ENCODE measurements at places on chromosomes 3 and 15. TPM values are rescaled to one million over a fixed set of nuclear protein-coding genes. Genes with fewer than 3 reads are reported as not detected.

- DNase-seq: no peak
These were observed 252.7 kb downstream of the NR1D2 start for GRCh38 chr3:24197809-24198208.

- DNase-seq: no peak
These were observed 28.6 kb upstream of the VGLL4 start for GRCh38 chr3:11672363-11672762.

DNA sequence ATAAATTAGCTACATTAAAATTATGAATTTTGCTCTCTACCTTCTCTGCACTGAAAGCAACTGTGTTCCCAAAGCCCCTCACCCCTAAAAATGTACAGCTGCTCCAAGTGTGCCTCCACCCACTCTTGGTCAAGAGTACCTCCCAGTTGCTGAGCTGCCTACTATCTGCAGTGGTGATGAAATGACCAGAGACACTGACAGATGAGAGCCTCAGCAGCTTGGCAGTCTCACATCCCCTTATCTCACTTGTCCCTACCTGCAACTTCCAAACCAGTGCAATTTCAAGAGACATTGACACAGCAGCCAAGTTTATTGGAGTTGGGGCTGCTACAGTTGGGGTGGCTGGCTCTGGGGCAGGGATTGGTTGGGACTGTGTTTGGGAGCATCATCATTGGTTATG, 52.2 kb upstream of the COL6A5 start:
- DNase-seq: no peak

DNA sequence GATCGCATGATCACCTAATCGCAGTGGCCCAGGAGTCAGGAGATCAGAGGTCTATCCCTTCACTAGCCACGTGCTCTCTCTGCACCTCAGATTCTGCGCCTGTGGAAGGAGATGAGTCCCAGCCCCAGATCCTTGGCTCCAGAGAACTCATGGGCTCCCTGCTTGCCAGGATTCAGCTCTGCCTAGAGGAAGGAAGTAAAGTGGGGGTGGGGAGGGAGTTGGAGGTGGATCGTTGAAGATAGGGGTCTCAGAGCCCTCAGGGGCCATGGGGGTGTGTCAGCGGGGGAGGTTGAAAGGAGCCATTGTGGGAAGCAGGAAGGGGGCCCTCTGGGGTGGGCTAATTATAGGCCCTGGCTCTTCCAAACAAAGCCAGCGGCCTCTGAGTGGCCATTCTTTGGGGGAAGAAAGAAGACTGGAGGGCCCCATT, 11.3 kb upstream of the STRA6 start:
- no peak for DNase-seq

DNA sequence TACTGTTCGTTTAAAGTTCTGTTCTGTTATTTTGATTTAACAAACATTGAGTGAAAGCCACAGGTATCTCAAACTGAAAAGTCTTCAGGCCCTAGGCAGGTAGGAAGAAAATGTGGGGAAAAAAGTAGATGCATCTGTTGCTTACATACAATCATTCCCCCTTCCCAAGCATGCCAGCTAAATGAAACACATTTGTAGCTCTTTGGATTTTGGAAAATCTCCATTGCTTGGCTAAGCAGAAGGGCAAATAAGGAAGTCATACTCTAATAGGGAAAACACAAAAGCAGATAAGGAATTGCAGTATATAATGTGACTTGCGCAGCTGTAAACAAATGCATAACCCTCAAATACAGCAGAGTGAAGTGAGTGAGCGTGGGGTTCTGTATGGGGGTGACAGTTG, 375.9 kb downstream of the FGF12 start:
- DNase-seq: no peak

- no peak for DNase-seq
These were observed 139.1 kb upstream of the TPM1 start for GRCh38 chr15:62903437-62903836.

DNA sequence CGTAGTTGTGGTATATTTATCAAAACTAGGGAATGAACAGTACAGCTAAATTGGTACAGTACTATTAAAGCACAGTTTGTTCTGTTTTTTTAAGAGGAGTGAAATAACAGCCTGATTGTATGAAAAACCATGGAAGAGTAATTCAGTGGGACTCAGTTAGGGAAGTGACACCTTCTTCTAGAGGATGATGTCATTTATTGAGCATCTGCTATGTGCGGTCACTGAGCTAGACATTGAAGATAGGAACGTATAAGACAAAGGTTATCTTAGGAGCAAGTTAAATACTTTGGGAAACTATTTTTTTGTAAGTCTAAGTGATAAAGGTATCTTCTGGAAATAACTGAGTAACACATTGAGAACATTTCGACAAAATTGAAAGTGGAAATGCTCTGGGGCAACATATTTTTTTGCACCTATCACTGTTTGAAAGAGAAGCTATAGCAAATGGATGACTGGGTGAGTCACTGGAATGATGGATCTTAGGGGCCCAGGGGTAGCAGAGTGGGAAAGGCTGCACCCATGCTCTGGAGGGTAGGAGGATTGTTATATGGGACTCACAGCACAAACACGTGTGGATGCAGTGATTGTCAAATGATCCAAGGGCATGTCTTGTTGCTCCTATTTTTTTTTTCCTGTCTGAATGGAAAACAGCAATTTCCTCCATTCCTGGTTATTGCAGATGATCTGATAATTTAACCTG, 43.0 kb downstream of the OXNAD1 start:
- no peak for DNase-seq

DNA sequence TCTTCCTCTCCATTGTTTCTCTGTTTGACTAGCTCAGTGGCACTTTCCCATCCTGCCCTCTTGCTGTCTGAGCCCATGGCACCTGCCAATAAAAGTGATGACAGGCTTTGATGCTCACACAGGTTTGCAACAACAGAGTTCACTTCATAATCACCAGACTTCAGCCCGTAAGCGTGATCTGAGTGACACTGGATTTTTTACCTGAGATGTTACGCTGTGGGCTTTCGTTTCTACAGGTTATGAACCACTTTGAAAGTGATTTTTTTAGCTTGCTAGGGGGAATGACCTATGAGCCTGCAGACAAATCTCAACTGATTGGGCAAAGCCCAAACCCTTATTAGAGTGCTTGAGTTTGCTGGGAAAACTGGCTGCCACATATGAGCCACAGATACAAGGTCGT, 173.9 kb upstream of the ICE2 start:
- DNase-seq: no peak

GRCh38 chr3:190865828-190866227, 3.3 kb upstream of the GMNC start:
- DNase-seq: no peak

DNA sequence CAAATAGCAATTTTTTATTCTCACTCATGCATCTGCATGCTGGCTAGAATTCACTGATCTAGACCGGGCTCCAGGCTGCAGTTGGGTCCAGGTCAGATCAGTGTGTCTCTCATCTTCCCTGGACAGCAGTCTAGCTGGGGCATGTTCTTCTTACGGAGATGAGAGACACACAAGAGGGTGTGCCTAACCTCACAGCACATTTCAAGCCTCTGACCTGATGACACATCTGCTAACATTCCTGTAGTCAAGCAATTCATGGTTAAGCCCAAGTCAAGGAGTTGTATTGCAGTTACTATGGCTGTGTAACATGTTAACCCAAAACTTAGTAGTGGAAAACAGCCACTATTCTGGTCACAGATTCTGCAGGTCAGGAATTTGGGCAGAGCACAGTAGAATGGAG, 13.1 kb downstream of the BSN start:
- no peak for DNase-seq

- DNase-seq: no peak
These were observed 18.4 kb upstream of the CMTM7 start for GRCh38 chr3:32373276-32373675.

DNA sequence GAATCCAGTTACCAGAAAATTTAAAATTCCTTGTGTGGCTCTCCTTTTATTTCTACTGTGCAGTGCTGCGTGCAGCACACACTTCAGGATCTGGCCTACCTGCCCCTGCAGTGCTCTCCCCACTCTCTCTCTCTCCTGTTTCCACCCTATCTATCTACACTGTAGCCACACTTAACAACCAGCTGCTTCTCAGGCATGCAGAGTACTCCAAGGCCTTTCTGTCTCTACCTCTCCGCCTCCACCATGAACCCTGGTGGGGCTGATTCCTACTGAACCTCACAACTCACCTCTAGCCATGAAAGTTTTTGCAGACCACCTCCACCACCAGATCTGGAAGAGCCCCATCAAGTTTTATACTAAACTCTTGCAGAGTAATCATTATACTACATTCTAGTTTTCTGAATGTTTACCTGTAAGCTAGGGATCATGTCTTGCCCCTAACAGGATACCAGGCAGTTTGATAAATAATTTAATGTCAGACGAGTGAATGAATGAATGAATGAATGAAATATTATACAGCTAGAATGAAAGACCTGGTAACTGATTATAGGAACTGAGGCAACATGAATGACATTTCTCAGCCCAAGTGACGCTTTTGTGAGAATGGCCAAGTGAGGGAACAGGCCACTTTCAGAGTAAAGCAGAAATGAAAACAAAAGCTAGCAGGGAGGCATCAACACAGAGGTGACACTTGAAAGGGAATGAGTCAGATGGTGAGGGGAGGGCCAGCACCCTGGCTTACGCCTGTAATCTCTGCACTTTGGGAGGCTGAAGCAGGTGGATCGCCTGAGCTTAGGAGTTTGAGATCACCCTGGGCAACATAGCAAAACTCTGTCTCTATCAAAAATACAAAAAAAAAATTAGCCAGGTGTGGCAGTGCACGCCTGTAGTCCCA, 363.5 kb downstream of the FOXP1 start:
- DNase-seq: no peak

PDE8A gene
- 33.1 TPM for total RNA-seq

RAD54L2 gene
- 33.5 TPM for total RNA-seq

Data from cerebellum (tissue), 4 donors.